C1 segment of cervical spinal cord (tissue), 14 donors: ENCODE measurements at places on chromosomes 1 and 21.

- DNase-seq, result no peak
Measured at GRCh38 chr1:234019387-234019786, 114.9 kb downstream of the SLC35F3 start.

DNA sequence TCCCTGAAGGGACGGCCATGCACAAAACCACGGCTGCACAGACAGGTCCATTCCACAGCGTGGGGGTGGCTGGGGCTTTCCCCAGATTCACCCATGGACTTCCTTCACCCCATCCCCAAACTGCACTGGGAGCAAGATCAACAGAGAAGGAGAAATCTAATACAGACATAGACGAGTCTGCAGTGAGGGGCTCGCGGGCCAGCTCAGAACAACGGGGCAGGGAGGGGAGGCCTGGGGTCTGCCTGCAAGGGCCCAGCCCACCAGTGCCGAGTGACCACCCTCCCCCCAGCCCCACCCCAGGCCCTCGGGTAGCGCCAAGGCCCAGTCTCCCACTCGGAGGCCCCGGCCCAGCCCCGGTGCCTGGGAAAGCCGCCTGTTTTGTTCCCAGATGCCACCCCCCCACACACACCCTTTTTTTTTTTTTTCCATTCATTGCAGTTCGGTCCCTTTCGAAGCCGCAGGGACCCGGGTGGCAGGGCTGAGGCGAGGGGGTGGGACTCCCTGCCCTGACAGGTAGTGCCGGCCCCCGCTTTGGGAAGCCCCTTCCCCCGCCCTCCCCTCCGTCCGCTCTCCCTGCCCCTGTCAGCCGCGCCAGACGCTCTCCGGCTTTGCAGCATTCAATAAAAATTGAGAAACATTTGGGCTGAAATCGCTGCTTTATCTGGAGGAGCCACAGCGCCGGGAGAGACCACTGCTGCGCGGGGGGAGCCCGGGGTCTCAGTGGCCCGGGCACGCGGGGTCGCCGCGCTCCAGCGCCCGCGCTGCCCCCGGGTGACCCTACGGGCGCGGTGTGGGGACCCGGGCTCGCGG, 543 bp upstream of the EPHB2 start:
- DNase-seq, result no peak

- DNase-seq, result no peak
Measured at GRCh38 chr1:60033066-60033465, 40.5 kb downstream of the C1orf87 start.

DNA sequence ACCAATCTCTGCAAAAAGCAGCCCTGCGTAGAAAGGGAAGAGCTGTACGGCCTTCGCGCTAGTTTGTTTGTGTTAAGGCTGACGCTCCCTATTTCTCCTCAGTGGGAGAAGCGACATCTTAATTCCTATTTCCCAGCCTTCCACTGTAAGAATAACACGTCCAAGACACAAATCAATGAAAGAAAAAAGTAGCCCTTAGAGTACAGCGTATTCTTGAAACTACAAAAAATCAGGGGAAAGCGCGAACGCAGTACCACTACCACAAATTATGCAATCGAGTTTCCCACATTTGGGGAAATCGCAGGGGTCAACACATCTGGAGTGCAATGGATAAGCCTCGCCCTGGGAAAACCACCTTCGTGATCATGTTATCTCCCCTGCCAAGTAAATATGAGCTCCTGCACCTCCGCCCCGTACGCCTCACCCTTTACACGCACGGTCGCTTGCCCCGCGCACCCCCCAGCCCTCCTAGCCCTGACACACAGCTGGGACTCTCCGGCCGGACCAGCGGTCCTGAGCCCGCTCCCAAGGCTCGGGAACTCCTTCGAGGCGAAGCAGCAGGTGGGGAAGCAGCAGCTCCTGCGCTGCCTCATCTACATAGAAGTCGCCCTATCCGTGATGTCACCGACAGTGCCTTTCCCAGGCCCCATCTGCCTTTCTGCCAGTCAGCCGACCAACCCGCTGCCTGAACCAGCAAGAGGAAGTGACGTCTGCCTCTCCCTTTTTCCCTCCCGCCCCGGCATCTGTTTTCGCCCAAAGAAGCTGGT, 94.7 kb downstream of the PPIAL4G start:
- peak; percentile 87 for DNase-seq

DNA sequence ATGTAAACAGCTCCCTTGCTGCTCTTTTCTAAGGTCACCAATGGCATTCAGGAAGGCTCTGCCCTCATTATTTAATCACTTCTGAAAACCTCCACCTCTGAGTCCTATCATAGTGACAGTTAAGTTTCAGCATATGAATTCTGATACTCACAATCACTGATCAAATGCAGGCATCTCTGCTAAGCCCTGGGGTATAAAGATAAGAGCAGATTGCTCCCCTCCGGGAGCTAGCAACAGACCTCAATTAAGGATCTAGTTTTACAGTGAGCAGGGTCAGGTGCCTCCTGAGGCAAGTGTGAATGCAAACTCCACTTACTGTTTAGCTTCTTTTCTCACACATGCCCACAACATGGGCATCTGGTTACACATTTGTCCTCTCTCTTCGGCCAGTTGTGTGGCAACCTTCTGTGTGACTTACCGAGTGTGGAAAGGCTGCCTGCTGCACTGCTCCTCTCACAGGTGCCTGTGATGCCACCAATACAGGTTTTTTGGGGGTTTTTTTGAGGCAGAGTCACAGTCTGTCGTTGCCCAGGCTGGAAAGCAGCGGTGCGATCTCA, 15.0 kb downstream of the IL10RB start:
- no peak for DNase-seq

DNA sequence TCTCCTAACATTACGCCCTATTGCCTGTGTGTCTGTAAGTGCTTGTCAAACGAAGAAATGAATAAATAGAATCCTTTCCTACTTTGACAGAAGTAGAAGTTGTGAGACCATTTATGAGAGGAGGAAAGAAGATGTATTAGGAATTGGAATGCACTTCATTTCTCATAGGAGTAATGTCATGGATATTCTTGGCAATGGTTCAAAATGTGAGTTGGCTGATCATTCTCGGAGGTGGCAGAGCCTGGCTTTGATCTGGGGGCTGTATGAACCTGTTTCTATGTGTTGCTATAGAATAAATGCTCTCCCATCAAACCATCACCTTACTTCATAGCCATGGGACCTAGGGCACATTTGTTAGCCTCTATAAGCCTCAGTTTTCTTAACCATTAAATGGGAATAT, 10.1 kb upstream of the SERBP1 start:
- DNase-seq, result no peak

- no peak for DNase-seq
Measured at GRCh38 chr1:171740356-171740863, 1.5 kb downstream of the VAMP4 start.

DNA sequence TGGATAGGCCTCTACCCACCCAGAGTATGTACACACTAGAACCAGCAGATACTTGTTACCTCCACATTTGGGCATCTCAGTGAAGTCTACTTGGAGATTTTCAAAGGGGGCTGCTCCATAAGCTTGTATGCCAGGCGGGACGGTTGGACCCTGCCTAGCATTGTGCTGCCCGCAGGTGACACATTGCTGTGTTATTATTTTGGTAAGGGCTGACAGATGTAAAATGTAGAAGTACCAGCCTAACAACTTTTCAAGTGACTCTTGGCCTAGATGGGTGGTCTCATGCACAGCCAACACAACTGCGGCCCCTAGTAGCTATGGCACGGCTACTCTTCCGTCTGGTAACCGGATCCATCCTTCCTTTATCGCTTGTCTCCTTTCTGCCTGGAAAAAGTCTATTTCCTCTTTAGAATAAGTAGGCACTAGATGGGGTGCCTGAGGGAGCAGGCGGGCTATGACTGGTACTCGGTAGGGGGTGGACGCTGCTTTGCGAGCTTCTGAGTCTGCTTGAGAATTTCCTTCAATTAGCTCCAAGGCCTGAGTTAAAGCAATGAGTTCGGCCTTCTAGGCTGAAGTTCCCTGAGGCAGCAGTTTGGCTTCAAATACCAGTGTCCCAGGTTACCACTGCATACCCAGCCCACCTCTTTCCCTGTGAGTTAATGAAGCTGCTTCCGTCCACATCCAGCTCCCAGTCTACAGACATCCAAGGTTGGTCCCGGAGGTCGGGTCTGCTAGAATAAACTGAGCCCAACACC, 405.3 kb downstream of the TGFB2 start:
- no peak for DNase-seq

GRCh38 chr1:176460544-176461336, 2.2 kb upstream of the PAPPA2 start:
- no peak for DNase-seq

DNA sequence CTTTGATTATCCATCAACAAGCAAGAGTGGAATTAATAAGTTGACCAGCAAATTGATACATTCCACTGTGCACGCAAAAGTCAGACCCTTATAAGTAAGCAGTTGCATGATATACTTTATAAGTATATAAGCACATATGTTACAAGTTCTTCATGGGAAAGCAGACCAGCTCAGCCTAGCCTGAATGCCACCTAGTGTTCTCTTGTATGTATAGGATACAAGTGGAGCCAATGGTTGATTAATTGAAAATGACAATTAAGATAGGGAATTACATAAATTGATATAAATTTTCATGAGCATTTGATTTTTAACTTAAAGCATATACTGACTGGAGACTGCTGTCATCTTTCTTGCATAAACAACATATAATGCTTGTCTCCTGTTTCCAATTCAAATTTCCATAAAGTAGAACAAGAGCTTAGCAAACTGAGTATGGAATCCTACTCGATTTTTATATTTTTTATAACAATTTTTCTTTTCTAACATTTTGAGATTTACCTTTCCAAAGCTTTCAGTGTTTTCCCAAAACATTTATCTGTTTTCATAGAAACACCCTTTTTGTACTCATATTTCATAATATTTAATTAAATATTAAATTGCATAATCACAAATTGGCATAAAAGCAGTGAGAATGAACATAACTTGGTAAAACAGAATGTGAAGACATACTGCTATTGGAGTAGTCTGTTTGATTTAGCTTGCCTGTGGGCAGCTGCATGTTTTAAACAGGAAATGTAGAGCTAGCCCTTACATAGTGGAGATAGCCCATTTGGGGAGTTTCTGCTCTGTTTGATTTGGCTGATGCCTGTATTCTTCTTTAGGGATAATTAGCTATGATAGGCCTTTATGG, 62.8 kb downstream of the MAGI3 start:
- no peak for DNase-seq

DNA sequence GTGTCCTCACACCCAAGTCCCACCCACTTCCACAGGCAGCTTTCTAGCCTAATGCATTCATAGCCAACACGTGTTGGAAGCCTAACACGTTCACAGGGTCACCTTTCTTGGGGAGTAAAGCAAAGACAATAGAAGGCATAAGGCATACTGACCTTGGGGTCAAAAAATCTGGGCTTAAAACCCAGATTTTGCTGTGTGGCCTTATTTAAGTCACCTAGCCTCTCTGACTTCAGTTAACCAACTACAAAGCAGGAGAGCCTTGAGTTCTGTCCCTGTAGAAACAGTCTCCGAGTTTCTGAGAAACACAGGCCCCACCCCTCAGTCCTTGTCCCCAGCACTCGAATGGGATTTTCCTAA, 1.4 kb downstream of the TNNT2 start:
- no peak for DNase-seq

- no peak for DNase-seq
Measured at GRCh38 chr1:108591466-108591865, 31.6 kb downstream of the EEIG2 start.

DNA sequence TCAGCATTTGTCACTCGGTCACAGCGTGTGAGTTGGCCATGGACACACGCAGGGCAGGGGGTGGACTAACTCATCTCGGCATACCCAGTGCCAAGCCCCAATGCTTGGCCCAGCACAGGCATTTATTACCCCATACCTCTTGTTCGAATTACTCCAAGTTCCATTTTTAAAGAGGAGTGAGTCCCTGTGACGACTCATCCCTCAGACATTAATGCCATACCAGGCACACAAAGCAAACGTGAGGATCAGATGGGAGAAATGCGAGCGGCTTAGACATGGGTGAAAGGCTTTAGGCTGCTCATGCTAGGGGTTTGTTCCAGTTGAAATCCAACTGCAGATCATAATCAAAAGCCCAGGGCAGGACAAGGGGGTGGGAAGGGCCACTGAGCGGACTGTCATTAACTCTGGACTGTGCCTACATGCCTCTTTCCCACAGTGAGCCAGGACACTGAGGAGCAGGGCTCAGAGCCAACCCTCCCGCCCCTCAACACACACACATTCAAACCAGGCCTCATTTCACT, 118.5 kb upstream of the NGF start:
- no peak for DNase-seq

DNA sequence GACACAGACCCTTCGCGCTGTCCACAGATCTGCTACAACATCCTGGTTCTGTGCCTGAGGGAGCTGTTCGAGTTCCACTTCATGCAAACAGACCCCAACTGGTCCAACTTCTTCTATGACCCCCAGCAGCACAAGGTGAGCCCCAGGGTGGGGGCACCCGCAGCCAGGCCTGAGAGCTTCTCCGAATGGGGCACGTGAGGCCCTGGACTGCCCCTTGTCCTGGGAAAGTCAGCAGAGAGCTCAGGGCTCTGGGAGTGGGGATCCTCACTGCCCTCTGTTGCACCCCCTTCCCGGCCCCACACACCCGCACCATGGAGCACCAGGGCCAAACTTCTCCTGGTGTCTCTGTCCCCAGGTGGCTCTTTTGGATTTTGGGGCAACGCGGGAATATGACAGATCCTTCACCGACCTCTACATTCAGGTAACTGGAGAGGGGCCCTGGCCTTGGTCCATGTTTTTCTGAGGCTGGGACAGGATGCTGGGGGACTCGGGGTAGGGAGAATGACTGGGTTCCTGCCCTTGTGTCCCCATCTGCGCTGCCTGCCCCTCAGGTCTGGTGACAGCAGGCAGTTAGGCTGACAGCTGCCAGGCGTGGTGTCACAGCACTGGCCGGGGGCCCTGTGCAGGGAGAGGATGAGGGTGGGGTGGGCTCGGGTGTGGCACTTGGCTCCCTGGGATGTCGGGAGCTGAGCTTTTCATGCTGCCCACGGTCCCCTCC, 44.6 kb downstream of the COQ8A start:
- no peak for DNase-seq

DNA sequence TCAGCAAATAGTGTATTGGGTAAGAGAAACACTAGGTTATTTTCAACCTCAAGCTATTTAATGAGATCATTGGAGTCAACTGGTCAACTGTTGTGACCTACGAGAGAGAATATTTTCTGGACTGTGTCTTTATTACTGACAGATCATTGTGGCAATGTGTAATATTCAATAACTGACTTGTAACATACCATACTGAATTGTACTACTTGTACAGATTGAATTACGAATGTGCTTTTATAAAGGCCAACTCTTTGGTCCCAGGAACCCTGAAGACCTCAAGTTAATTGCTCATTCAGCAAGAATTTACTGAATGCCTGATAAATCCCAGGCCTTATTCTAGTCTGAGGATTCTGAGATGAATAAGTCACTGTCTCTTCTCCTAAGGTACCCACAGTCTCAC, 56.1 kb upstream of the CAMK1G start:
- no peak for DNase-seq

- no peak for DNase-seq
Measured at GRCh38 chr1:47996060-47996405, 1.2 kb downstream of the TRABD2B start.

DNA sequence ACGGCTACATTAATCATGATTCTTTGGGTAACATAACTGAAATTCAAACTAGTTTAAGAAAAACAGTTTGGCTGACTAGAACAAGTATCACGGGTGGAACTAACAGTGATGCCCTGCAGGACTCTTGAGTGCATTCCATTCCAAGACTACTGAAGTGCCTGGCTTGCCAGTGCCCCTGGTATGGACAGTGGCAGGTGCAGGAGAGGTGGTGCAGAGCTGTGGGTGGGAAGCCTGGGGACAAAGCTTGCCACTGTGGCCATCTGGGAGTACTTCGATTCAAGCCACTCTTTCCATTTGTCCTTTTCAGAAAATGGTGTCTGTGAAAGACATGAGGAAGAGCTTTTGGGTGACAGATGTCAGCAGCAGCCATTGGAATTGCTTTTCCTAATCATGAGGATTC, 166.5 kb downstream of the RRAGC start:
- no peak for DNase-seq

- DNase-seq, result no peak
Measured at GRCh38 chr1:180199018-180199417, 31.0 kb upstream of the LHX4 start.
